ENCODE measurements at places on chromosomes 12 and 14. TPM values are rescaled to one million over a fixed set of nuclear protein-coding genes. Genes with fewer than 3 reads are reported as not detected.

GRCh38 chr14:63453443-63453936, 89.7 kb downstream of the PPP2R5E start:
- DNase-seq: no peak

DNA sequence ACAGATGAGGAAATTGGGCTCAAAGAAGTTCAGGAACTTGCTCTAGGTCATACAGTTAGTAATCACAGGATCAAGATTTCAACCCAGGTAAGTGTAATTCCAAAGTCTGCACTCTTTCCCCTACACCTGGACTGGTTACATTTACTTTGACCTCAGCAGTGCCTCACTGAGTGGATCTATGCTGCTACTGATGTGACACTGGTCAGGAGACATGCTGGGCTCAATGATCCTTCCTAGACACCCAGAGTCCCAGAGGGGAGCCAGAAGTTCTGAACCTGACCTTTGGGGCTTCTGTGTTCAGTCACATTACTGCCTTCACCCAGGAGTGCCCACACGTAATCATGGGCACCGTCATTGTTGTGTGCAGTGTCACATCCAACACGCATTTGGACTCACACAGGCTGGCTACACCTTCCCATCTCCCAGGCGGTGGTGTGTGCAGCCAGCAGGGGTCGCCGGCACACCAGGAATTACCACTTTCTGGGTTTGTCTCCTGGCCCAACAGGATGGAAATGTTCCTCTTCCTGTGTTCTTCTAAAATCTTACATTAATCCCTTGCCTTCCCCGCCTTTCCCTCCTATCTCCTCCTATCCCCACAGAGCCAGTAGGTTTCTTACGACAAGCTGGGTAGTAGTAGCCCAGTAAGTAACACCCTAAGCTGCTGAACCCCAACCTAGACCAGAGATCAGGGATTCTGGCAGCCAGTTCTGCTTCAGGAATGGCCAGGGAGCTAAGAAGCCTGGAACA, 25.6 kb downstream of the CALCOCO1 start:
- peak; percentile 86 for DNase-seq

DNA sequence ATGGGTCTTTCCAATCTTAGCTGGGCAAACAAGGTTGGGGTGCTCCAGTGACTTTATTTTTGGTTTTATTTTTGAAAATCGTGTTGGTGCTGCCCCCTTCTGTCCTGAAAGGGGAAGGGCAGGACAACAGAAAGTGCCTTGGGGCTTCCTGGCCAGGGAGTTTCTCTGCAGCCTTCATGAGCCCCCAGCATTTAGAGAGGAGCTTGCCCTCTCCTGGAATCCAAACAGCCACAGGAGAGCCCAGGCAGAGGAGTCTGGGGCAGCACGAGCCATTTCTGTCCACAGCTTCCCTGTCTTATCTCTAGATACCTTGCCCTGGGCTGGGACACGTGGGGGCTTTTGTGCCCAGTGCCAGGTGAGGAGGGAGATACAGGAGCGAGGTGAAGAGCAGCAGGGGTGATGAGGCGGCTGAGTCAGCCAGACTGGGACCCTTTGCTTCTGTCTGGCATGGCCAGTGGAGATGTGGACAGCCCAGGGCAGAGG, 4.4 kb upstream of the C1RL start:
- DNase-seq: no peak

- DNase-seq: no peak
These were observed 485.4 kb downstream of the NAV3 start for GRCh38 chr12:78316136-78316535.

ARHGEF25 gene
- 17.3 TPM for total RNA-seq

KRT85 gene
- total RNA-seq: not detected

- DNase-seq: no peak
These were observed 149.3 kb upstream of the FKBP4 start for GRCh38 chr12:2645460-2645859.

DNA sequence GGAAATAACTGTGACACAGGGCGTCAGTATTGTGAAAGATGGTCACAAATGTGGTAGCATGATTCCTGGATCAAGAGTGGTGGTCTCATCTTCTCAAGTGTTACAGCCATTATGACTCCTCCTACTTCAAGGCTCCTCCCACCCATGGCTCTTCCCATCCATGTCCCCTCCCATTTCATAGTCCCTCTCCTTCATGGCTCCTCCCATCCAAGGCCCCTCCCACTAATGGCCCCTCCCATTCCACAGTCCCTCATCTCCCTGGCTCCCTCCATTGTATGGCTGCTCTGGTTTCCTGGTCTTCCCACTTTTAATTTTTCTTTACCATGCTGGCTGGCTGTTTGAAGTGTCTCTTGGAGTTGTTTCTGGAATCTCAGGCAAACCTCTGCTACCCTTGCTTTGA, 1375.2 kb upstream of the TMEM132C start:
- DNase-seq: no peak

FOXN4 gene
- not detected for total RNA-seq

SOAT2 gene
- total RNA-seq: not detected

DNA sequence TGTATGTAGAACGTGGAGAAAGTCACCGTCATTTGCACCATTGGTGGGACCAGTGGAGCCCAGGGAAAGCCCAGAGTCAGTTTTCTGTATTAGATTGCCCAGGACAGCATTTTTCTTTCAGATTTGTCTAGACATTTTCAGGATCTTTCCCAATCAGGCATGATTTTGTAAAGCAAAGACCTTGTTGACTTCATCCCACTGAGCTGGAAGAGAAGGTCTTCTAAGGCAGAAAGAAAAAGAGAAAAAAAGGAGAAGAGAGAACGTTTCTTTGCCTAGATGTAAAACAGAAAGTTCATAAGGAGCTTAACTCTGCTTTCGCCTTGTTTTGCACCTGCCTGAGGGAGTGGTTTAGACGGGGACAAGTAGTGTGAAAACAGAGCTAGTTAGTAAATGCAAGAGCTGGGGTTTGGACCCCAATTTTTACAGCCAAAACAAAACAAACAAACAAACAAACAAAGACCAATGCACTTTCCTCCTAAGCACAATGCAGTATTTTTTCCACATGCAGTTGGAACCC, 273.1 kb downstream of the ZFP36L1 start:
- no peak for DNase-seq

GRCh38 chr12:15855646-15856045, 26.5 kb upstream of the STRAP start:
- no peak for DNase-seq

TTC9 gene
- total RNA-seq: 1.2 TPM

DNA sequence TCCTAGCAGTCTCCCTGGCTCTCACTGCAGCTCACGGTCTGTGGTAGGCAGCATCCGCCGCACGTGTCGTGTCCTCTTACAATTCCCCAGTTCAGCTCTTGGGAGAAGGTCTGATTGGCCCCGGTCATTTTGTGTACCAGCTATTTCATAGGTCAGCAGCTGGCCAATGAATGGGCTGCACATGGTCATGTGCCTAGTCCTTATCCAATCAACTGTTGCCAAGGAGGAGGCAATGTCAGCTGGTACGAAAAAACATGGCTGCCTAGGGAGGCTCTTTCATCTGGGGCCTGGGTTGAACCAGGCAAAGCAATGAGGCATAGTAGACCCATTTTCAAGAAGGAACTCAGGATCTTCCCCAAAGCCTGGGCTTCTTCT, 46.1 kb downstream of the RNFT2 start:
- no peak for DNase-seq

DNA sequence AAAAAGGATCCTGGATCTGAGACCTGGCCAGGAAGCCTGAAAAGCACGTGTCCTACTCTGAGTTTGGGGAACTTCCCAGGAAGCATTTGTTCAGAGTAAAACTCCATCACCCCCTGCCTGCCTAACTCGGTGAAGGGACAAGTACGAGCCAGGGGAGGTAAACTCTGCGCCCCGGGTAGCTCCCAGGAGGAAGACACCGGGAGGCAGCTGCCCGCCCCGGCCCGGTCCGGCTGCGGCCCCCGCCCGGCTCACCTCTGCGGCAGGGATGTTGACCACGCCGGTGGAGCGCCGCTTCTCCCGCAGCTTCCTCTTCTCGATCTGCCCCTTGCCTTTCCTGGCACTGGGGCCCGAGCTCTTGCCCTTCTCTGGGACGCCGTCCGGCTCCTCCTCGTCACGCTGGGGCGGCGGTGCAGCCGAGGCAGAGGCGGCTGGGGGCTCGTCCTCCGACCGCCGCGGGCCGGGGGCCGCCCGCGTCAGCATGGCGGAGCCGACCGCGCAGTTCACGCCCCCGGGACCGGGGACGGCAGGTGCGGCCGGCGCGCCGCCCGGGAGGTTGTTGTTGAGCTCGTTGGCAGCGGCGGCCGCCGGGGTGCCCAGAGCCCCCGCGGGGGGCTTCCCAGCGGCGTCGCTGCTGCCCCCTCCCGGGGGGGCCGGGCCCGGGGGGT, 1.2 kb downstream of the PAWR start:
- DNase-seq: peak; percentile 36

NELL2 gene
- total RNA-seq: 0.82 TPM

SMIM41 gene
- not detected for total RNA-seq

DNA sequence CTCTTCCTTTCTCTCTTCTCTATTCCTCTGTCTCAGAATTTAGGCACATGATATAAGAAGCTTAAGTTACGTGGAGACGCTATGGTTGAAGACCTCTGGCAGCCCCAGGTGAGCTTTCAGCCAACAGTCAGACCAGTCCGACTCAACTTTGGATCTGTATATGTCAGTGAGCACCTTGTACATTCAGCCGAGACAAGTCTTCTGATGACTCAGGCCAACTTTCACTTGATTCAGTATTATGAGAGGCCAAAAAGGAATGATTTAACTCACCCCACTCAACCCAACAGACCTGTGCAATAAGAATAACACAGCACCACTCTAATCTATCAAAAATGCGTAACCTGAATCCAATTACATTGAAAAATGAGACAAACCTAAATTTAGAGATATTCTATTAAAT, 47.5 kb upstream of the FOXG1 start:
- DNase-seq: no peak

GLT8D2 gene
- total RNA-seq: 12.8 TPM

DNA sequence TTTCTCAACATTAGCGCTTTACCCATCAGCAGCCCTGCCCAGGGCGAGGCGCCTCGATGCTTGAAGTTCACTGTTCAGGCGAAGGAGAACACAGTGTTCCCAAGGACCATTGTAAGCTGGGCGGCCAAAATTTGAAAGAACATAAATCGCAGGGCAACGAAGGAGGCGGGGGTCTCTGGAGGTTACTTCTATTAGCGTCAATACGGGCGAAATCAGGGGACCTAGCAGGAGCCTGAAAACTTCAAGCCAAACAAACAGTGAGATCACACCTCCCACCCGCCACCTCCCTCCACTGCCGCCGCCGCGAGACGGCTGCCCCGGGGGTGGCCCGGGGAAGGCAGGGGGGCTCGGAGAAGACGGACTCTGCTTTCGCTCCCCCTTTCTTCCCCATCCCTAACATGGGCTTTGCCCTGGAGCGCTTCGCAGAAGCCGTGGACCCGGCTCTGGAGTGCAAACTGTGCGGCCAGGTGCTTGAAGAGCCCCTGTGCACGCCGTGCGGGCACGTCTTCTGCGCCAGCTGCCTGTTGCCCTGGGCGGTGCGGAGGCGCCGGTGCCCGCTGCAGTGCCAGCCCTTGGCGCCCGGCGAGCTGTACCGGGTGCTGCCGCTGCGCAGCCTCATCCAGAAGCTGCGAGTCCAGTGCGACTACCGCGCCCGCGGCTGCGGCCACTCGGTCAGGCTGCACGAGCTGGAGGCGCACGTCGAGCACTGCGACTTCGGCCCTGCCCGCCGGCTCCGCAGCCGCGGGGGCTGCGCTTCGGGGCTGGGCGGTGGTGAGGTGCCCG, at the start of gene PDZRN4:
PDZRN4 (plus strand) TSS at position 263 of the 783 bp plus-strand sequence.
- DNase-seq: no peak

DNA sequence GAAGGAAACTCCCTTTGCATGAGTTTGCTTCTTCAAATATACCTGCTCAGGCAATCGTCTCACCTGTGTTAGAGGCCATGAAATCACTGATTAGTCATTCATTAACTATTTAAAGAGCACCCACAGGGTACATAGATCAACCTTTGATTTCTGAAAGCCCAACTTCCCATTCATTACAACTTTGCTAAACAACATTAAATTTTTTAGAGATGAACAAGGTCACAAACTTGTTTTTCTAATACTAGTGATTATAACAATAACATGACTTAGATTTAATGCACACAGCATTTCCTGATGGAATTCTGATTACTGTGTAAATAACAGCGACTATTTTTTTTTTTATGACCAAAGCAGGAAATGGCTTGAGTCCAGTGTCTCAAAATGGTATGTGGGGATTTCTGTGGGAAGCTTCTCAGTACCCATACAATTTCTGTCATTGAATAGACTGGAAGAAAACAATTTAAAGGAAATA, 5.4 kb upstream of the ERO1A start:
- DNase-seq: no peak

GRCh38 chr12:70619471-70620152, 17.6 kb downstream of the PTPRB start:
- no peak for DNase-seq

GRCh38 chr12:68416826-68417225, 84.7 kb upstream of the MDM1 start:
- no peak for DNase-seq

- no peak for DNase-seq
These were observed 68.5 kb downstream of the AEBP2 start for GRCh38 chr12:19507823-19508222.

DNA sequence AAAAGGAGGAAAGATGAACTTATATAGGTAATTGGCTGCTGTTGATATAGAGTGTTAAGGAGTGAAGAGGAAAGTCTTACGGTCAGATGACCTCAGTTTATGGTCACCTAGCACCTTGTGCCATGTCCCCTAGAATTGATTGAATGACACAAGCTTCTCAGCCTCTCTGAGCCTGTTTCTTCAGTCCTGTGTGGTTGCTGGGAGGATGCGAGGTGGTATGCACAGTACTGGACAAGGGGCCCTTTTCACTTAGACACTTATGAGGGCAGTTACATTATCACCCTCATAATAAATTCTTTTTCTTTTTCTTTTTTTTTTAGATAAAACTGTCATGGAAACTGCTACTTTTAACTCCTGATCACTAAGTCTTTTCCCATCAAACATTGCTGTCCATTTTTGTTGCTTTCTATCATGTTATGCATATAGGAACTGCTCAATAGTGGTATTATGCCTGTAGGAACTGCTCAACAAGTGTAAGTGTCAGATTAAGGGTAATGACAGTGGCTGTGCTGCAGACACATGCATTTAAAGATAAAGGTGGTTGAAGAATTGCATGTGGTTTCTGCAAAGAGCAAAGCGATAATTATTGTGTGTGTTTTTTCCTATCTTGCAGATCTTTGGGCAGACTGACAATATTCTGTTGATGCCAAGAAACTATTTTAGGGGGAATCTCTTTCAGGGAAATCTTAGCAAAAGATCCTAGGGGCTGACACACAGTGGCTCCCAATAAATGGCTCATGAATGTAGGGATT, 11.6 kb downstream of the ANO6 start:
- no peak for DNase-seq

GRCh38 chr12:59938190-59938962, 342.5 kb downstream of the SLC16A7 start:
- DNase-seq: no peak

- peak; percentile 54 for DNase-seq
These were observed 172.9 kb downstream of the ZFP36L1 start for GRCh38 chr14:68619790-68620574.
